ENCODE measurements at places on chromosomes 13 and 19. TPM values are rescaled to one million over a fixed set of nuclear protein-coding genes. Genes with fewer than 3 reads are reported as not detected.

The NLRP4 gene
- not detected for polyA plus RNA-seq

The CFD gene
- polyA plus RNA-seq: 2.0 TPM

The SMAD9 gene
- not detected for polyA plus RNA-seq

The ADGRL1 gene
- polyA plus RNA-seq: 0.21 TPM

The FOXA3 gene
- polyA plus RNA-seq: not detected

The MBOAT7 gene
- 17.2 TPM for polyA plus RNA-seq

The ZNF813 gene
- polyA plus RNA-seq: 1.7 TPM

The KLF5 gene
- not detected for polyA plus RNA-seq

The CCDC194 gene
- polyA plus RNA-seq: not detected

The ZNF814 gene
- polyA plus RNA-seq: 11.1 TPM

The CEACAM6 gene
- polyA plus RNA-seq: not detected

The PDX1 gene
- polyA plus RNA-seq: not detected

The ELSPBP1 gene
- polyA plus RNA-seq: not detected

The B3GNT8 gene
- polyA plus RNA-seq: 0.73 TPM

The FAM83E gene
- polyA plus RNA-seq: not detected

The UGGT2 gene
- not detected for polyA plus RNA-seq

The SIGLEC5 gene
- polyA plus RNA-seq: not detected

The SKA3 gene
- polyA plus RNA-seq: 0.72 TPM

The THSD8 gene
- not detected for polyA plus RNA-seq

The KCNRG gene
- polyA plus RNA-seq: 0.76 TPM

The RPS16 gene
- 2,367 TPM for polyA plus RNA-seq

The MVB12A gene
- polyA plus RNA-seq: 46.0 TPM

The CFAP97D2 gene
- polyA plus RNA-seq: 0.22 TPM

The ZNF878 gene
- not detected for polyA plus RNA-seq

The SIGLEC9 gene
- polyA plus RNA-seq: 0.52 TPM

The SLAIN1 gene
- polyA plus RNA-seq: 22.0 TPM

The NLRP11 gene
- polyA plus RNA-seq: not detected

The CEACAM16 gene
- polyA plus RNA-seq: not detected

The IGFL2 gene
- 0.98 TPM for polyA plus RNA-seq

The GAPDHS gene
- polyA plus RNA-seq: not detected

The LAIR2 gene
- polyA plus RNA-seq: 365 TPM

The ZNF230 gene
- 2.6 TPM for polyA plus RNA-seq

The ERICH6B gene
- not detected for polyA plus RNA-seq

The MCEMP1 gene
- not detected for polyA plus RNA-seq

The DNAJC15 gene
- 22.5 TPM for polyA plus RNA-seq

The ZNF486 gene
- 6.4 TPM for polyA plus RNA-seq

The ARRDC2 gene
- 42.7 TPM for polyA plus RNA-seq

The ARHGAP33 gene
- polyA plus RNA-seq: 0.40 TPM

The APOC4 gene
- not detected for polyA plus RNA-seq

The ATCAY gene
- polyA plus RNA-seq: not detected

The EXOC3L2 gene
- not detected for polyA plus RNA-seq

The TMEM91 gene
- polyA plus RNA-seq: 3.6 TPM

The CTXN1 gene
- not detected for polyA plus RNA-seq

The MEIOSIN gene
- not detected for polyA plus RNA-seq

The EHD2 gene
- polyA plus RNA-seq: 0.05 TPM

Measured in CD4-positive, CD25-positive, alpha-beta regulatory T cell (primary cell).